ENCODE measurements at places on chromosomes 16 and 17. TPM values are rescaled to one million over a fixed set of nuclear protein-coding genes. Genes with fewer than 3 reads are reported as not detected.

GRCh38 chr17:65062171-65062915 is 5.8 kb upstream of the GNA13 start:
- H3K4me1 ChIP-seq, result peaks cover 12% of the 10 kb centered on the region
- no peak for DNase-seq
- no peak overlapping the region for H3K27ac ChIP-seq
- H3K4me3 ChIP-seq, result no peak overlapping the region
- peaks cover 2% of the 10 kb centered on the region for H3K27me3 ChIP-seq

- peaks cover 35% of the 10 kb centered on the region for H3K27me3 ChIP-seq
- DNase-seq, result no peak
- no peak overlapping the region for H3K27ac ChIP-seq
- H3K36me3 ChIP-seq, result no peaks in the 10 kb centered on the region
- no peak overlapping the region for H3K4me3 ChIP-seq
These were observed 47.7 kb upstream of the XYLT1 start for GRCh38 chr16:17518441-17518840.

DNA sequence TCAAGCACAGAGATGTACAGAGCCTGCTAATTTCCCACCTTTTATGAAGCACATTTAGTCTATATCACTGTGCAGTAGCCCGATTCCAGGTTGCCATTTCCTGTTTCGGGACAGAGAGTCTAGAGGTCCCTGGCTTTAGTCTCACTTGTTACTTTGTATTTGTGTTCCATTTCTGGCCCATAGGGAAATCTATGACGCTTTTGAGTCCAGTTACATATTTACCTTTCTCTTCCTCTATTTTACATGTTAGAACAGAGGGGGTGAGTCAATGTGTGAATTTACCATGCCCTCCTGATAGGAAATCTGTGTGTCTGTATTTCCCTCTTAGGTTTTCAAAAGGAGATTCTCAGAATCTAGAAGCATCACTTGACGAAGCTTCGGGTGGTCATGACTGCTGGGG is 227.1 kb upstream of the ZFHX3 start:
- H3K4me3 ChIP-seq, result no peak overlapping the region
- no peaks in the 10 kb centered on the region for H3K4me1 ChIP-seq
- H3K27ac ChIP-seq, result no peak overlapping the region
- H3K36me3 ChIP-seq, result no peaks in the 10 kb centered on the region
- H3K27me3 ChIP-seq, result no peaks in the 10 kb centered on the region

- no peak overlapping the region for H3K4me3 ChIP-seq
- H3K27me3 ChIP-seq, result peaks cover 3% of the 10 kb centered on the region
- H3K27ac ChIP-seq, result no peak overlapping the region
- no peak for DNase-seq
- H3K4me1 ChIP-seq, result no peaks in the 10 kb centered on the region
- H3K36me3 ChIP-seq, result no peaks in the 10 kb centered on the region
These were observed 66.9 kb upstream of the N4BP1 start for GRCh38 chr16:48676836-48677235.

DNA sequence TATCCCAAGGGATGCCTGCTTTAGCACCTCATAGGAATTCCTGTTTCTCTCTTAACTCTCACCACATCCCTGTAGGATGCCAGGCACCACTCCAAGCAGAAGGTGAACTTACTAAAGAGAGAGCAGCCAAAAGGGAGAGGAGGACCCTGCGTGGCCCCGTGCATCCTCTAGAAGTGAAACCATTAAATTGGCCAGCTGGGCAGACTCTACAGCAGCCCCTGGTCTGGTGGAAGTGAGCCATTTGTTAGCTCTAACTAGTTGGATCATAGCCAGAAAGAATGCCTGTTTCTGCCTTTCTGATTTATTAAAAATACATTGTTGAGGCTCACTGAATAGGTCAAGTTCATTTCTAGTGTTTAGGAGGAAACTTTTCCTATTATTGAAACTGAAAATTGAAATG is 22.3 kb downstream of the TMEM11 start:
- no peak for DNase-seq
- H3K27me3 ChIP-seq, result no peaks in the 10 kb centered on the region
- H3K27ac ChIP-seq, result no peak overlapping the region
- peaks cover 2% of the 10 kb centered on the region for H3K4me1 ChIP-seq
- H3K4me3 ChIP-seq, result no peak overlapping the region

- no peaks in the 10 kb centered on the region for H3K27me3 ChIP-seq
- DNase-seq, result no peak
- H3K36me3 ChIP-seq, result no peaks in the 10 kb centered on the region
These were observed 41.1 kb downstream of the RBFOX1 start for GRCh38 chr16:7373776-7374175.

GRCh38 chr16:80599466-80599865 is 58.7 kb downstream of the DYNLRB2 start:
- DNase-seq, result no peak
- H3K4me1 ChIP-seq, result peaks cover 14% of the 10 kb centered on the region
- H3K36me3 ChIP-seq, result peaks cover 35% of the 10 kb centered on the region
- no peak overlapping the region for H3K4me3 ChIP-seq
- peaks cover 31% of the 10 kb centered on the region for H3K27me3 ChIP-seq

GRCh38 chr16:73000907-73001521 is 46.9 kb downstream of the ZFHX3 start:
- no peaks in the 10 kb centered on the region for H3K27me3 ChIP-seq
- DNase-seq, result no peak
- H3K36me3 ChIP-seq, result no peaks in the 10 kb centered on the region
- H3K4me3 ChIP-seq, result no peak overlapping the region
- no peaks in the 10 kb centered on the region for H3K4me1 ChIP-seq
- H3K27ac ChIP-seq, result no peak overlapping the region

- peaks cover 36% of the 10 kb centered on the region for H3K4me1 ChIP-seq
- peak; percentile 71 for DNase-seq
- peak overlapping the region; percentile 91 for H3K27ac ChIP-seq
These were observed 4.2 kb downstream of the SOCS1 start for GRCh38 chr16:11251525-11252481.

GRCh38 chr17:1673041-1673785 is 11.5 kb downstream of the PRPF8 start:
- peaks cover 14% of the 10 kb centered on the region for H3K4me1 ChIP-seq
- no peak overlapping the region for H3K4me3 ChIP-seq
- H3K36me3 ChIP-seq, result peaks cover 88% of the 10 kb centered on the region
- H3K27ac ChIP-seq, result no peak overlapping the region
- H3K27me3 ChIP-seq, result no peaks in the 10 kb centered on the region

- no peaks in the 10 kb centered on the region for H3K36me3 ChIP-seq
- H3K27me3 ChIP-seq, result peaks cover 1% of the 10 kb centered on the region
- no peak overlapping the region for H3K27ac ChIP-seq
- H3K4me1 ChIP-seq, result peaks cover 31% of the 10 kb centered on the region
- DNase-seq, result no peak
These were observed 79.3 kb upstream of the TBC1D3K start for GRCh38 chr17:37844977-37845293.

DNA sequence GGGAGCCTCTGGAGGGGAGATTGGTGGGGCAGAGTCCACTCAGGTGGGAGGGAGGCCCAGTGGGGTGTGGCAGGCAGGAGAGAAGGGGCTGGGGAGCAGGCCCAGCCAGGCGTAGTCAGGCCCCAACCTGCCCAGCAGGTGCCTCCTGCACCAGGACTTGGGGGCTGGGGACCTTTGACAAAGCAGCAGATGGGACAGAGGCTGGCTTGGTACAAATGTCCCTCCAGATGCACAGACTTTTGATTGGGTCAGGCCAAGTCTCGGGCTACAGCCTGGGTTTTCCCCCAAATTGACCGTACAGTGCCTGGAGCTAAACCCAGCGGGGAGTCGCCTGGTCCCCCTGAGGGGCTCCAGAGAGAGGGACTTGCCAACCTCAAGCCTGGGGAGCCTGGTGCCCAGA is 411 bp downstream of the GGT6 start:
- no peak for DNase-seq
- H3K27ac ChIP-seq, result no peak overlapping the region

DNA sequence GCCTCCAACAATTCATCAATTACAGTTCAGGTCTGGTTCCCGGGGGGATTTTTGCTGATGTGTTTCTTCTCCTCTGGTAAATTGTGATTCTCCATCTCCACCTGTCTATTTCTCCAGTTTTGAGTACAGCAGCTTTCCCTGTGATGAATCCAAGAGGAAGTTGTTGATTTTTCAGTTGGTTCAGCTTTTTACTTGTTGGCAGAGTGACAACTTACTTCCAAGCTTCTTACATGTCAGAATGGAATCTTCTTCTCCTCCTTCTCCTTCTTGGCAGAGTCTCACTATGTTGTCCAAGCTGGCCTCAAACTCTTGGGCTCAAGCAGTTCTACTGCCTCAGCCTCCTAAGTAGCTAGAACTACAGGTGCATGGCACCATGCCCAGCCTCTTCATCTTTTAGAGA is 33.4 kb upstream of the TMEM92 start:
- no peak overlapping the region for H3K27ac ChIP-seq
- peaks cover 40% of the 10 kb centered on the region for H3K27me3 ChIP-seq
- DNase-seq, result no peak
- H3K4me1 ChIP-seq, result peaks cover 3% of the 10 kb centered on the region
- no peaks in the 10 kb centered on the region for H3K36me3 ChIP-seq
- H3K4me3 ChIP-seq, result no peak overlapping the region

DNA sequence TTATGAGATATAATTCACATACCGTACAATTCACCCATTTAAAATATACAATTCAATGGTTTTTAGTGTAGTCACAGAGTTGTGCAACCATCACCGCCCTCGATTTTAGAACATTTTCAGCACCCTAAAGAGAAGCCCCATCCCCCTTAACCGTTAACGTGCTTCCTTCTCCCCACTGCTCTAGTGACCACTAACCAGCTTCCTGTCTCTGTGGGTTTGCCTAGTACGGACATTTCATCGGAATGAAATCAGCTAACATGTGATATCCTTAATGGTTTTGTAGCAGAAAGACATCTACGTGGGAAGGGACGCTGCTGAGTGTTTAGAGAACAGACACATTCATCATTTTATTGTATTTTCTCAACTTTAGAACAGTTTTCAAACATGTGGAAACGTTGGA is 80.8 kb upstream of the HSBP1 start:
- no peaks in the 10 kb centered on the region for H3K27me3 ChIP-seq
- DNase-seq, result no peak
- H3K27ac ChIP-seq, result peak overlapping the region; percentile 39
- peak overlapping the region; percentile 10 for H3K4me3 ChIP-seq

GRCh38 chr16:82735186-82735585 is 108.4 kb downstream of the CDH13 start:
- H3K27me3 ChIP-seq, result peaks cover 18% of the 10 kb centered on the region
- no peak overlapping the region for H3K27ac ChIP-seq
- no peak for DNase-seq
- H3K4me1 ChIP-seq, result no peaks in the 10 kb centered on the region

Gene TVP23A
- total RNA-seq, result 0.05 TPM

Gene ZNF287
- 7.9 TPM for total RNA-seq

Gene CLEC18A
- 0.43 TPM for total RNA-seq

Gene PRSS22
- not detected for total RNA-seq

Gene KRTAP3-1
- total RNA-seq, result not detected

Gene FBXW10
- not detected for total RNA-seq

Gene CHST4
- total RNA-seq, result not detected

Gene NPIPB6
- 2.6 TPM for total RNA-seq

Gene KRTAP2-3
- not detected for total RNA-seq

Gene UMOD
- total RNA-seq, result not detected

Gene ABCA10
- total RNA-seq, result 0.07 TPM

Gene SULT1A2
- total RNA-seq, result 0.32 TPM

Gene MAP3K3
- total RNA-seq, result 27.9 TPM

Measured in activated T-helper 2 cell treated with anti-CD3 and anti-CD28 coated beads, Interferon-gamma antibody, Interleukin-2, Interleukin-4, amounts not matched to agents 10 μg/mL and 5 μg/mL and 100 μg/mL, durations not matched to agents 14 hours and 24 hours and 36 hours (primary cell).